ENCODE measurements at places on chromosomes 12 and 14.
A peak's percentile ranks its signal among the peaks of the same experiment; 100 is the strongest.

DNA sequence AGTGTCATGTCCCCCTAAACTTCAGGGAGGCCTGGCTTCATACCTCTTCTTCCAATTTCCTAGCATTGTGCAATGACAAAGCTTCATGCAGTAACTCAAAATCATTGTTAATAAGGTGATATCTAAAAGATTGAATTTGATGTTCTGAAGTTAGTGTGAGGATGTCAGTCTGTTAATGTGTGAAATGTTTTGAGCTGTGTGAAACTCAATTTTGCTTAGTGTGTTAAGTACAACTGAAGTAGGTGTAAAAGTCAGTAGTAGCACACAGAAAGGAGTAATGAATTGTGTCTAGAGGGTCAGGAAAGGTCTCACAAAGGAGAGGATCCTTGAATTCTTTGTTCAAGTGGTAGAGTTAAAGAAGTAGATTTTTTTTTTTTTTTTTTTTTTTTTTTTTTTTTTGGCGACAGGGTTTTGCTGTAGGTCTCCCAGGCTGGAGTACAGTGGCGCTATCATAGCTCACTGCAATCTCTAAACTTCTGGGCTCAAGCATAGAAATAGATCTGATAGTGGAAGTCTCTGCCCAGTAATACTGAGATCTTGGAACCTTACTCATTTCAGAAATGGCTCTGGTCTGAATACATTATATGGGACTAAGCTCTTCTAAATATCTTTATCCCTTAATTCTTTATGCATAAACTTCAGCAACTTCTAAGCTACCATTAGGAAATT lies 63.9 kb downstream of the FUT8 start:
- DNase-seq: no peak

DNA sequence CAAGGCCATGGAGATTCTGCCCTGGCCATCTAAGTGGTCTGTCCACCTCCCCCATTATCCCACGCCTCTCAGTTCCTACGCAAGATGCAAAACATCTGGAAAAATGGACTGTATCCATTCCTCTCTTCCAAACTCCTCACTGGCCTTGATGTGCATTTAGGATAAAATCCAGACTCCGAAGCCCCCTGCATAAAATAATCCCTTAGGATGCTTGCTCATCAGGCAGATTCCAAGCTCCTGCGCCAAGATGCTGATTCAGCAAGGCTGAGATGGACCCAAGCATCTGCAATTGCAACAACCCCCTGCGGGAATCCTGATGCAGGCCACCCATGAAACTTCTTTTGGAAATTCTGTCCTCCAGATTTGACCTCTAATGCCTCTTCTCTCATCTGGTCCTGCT lies 81.6 kb downstream of the SPRING1 start:
- DNase-seq: no peak

GRCh38 chr14:106642090-106642489 lies 1115.7 kb downstream of the TMEM121 start:
- DNase-seq: no peak

- no peak for DNase-seq
Observed at GRCh38 chr12:112938751-112939150, 477 bp downstream of the OAS3 start.

GRCh38 chr12:104764225-104765091 lies 193.6 kb downstream of the SLC41A2 start:
- no peak for DNase-seq

DNA sequence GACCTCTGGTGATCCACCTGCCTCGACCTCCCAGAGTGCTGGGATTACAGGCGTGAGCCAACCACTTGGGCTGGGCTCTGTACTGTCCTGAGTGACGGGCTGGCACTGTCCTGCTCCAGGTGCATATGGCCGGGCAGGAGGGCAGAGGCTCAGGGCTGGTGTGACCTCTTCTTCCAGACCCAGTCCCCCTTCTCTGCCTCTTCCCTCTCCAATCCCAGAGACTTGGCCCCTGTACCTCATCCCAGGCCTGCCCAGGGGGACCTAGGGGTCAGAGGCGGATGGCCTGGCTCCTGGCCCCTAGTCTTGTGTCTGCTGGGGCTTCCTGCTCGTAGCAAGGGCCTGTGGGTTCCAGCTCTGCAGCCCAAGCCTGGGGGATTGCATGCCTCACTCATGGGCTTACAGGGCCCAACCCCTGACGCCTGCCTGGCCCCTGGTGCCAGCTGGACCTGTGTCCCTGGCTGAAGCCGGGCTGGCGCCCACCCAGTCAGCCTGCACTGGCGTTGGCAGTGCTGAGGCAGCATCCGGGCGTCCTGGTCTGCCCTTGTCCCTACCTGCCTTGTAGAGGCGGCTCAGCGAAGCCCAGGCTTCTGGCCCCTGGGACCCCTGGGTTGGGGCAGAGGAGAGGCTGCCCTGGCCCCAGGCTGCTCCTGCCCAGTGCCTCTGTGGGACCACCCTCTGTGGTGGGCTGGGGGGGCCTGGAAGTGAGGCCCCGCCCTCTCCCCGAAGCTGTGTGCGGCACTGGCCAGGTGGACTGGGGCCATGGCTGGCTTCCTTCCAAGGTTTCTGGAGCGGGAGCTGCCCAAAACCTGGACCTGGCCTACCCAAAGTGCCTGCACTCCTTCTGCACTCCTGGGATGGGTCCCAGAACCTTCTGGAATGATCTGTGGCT lies 4.3 kb downstream of the TEDC1 start:
- peak; percentile 6 for DNase-seq

DNA sequence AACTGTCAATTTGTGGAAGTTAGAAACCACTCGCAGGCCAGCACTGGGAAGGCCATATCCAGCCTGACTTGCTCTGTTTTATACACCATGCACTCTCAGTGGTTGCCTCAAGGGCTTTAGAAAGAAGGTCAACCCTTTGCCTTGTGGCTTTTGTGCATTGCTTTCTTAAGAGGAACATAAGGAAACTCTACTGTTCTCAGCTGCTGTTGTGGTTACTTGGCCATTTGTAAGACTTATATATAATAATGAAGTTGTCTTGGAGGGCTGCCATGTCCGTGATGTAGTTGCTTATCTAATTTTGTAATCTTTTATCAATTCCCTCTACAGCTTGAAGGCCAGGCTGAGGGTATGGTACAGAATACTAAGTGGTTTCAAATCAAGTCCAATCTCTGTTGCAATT lies 637.8 kb downstream of the DIO2 start:
- no peak for DNase-seq

GRCh38 chr12:67338426-67338825 lies 69.3 kb downstream of the CAND1 start:
- DNase-seq: no peak

DNA sequence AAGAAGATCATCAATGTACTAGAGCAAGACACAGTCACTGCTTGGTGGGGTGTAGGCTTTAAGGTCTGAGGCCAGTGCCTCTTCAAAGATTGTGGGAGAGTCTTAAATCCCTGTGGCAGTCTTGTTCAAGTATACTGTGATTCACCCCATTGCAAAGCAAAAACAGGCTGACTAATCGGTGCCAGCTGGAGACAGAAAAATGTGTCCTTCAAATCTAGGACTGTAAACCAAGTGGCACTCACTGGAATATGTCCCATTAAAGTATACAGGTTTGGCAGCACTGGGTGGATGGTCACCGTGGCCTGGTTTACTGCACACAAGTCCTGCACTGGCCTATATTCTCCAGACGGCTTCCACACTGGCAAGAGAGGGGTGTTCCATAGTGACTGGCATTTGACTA lies 1315.3 kb downstream of the TMEM121 start:
- no peak for DNase-seq

- DNase-seq: no peak
Observed at GRCh38 chr12:75194250-75194649, 15.4 kb downstream of the KCNC2 start.

- no peak for DNase-seq
Observed at GRCh38 chr14:22118899-22119477, 445.4 kb upstream of the OR4E1 start.

DNA sequence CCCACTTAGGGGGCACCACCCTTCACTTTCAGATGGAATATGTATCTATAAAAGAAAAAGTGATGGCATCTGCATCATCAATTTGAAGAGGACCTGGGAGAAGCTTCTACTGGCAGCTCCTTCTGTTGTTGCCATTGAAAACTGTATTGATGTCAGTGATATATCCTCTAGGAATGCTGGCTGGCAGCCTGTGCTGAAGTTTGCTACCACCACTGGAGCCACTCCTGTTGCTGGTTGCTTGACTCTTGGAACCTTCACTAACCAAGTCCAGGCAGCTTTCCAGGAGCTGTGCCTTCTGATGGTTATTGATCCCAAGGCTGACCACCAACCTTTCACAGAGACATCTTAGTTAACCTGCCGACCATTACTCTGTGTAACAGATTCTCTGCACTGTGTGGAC lies 44.7 kb downstream of the RIMKLB start:
- DNase-seq: no peak

DNA sequence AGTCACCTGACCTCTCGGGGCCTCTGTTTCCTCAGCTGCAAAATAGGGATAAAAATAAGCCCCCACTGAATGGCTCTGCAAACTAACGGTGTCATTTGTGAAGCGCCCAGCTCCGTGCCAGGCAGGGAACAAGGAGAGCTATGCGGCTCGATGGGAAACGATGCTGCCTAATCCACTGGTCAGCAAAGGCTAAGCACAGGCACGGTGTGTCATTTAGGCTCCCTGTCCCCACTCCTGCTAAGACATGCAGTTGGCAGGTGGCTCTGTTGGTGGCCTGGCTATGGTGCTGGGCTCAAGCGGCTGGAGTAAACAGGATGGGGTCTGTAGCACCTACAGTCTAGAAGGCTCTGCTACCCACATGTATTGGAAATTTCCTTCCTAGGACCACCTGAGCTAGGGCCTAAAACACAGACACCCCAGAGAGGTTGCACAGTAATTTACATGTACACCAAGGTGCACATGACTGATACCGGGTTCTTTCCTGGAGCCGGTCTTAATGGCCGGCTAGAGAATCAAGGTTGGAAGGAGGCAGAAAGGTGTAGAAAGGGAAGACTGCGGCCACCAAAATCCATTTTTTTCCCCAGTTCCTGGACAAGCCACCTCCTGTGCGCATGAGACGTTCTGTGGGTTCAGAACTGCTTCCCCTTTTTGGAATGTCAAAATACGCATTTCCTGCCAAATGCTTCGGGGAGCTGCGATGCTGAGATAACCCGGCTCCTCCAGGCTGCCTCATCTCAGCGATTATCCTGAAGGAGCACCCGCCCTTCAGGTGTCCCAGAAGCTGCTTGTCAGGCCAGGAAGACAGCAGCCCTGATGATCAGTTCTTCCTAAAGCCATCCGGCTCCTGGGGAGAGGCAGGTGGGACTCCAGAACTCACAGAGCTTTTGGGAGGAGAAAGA lies 1.0 kb downstream of the CACNA2D4 start:
- DNase-seq: no peak

- no peak for DNase-seq
Observed at GRCh38 chr14:90426663-90427062, 29.8 kb downstream of the CALM1 start.

DNA sequence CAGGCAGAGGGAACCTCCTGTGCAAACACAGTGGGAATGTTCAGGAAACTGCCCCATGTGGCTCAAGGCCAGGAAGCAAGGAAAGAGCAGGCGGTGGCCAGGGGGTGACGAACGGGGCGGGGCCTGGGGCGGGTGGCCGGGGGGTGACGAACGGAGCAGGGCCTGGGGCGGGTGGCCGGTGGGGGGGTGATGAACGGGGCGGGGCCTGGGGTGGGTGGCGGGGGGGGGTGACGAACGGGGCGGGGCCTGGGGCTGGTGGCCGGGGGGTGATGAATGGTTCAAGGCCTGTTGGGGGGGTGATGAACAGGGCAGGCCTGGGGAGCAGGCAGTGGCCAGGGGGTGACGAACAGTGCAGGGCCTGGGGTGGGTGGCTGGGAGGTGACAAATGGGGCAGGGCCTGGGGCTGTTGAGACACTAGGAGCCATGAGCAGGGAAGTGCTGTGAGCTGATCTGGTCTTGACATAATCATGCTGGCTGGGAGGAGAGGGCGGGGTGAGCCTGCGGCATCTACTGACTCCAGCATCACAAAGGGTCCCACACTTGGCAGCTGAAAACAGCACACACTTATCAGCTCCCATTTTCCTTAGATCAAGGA lies 62.7 kb upstream of the FBRSL1 start:
- DNase-seq: no peak

- DNase-seq: no peak
Observed at GRCh38 chr12:110109037-110109836, 14.9 kb upstream of the IFT81 start.

GRCh38 chr12:12239127-12239526 lies 27.7 kb downstream of the LRP6 start:
- no peak for DNase-seq

DNA sequence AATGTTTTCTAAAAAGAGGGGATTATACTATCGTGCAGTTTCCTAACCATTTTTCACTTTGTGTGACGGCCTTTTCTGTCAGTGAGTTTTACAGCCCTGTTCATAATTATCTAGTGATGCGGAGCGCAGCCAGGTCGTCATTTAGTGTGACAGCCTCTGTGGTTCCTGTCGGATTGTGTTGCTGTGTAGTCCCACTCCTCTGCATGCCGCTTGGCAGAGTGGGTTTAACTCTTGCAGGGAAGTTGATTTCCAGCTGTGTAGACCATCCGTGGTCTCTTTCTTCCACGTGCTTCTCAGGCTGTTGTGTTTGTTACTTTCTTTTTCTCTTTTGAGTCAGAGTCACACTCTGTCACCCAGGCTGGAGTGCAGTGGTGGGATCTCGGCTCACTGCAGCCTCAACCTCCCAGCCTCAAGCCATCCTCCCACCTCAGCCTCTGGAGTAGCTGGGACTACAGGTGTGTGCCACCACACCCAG lies 8.6 kb downstream of the RAN start:
- DNase-seq: no peak

DNA sequence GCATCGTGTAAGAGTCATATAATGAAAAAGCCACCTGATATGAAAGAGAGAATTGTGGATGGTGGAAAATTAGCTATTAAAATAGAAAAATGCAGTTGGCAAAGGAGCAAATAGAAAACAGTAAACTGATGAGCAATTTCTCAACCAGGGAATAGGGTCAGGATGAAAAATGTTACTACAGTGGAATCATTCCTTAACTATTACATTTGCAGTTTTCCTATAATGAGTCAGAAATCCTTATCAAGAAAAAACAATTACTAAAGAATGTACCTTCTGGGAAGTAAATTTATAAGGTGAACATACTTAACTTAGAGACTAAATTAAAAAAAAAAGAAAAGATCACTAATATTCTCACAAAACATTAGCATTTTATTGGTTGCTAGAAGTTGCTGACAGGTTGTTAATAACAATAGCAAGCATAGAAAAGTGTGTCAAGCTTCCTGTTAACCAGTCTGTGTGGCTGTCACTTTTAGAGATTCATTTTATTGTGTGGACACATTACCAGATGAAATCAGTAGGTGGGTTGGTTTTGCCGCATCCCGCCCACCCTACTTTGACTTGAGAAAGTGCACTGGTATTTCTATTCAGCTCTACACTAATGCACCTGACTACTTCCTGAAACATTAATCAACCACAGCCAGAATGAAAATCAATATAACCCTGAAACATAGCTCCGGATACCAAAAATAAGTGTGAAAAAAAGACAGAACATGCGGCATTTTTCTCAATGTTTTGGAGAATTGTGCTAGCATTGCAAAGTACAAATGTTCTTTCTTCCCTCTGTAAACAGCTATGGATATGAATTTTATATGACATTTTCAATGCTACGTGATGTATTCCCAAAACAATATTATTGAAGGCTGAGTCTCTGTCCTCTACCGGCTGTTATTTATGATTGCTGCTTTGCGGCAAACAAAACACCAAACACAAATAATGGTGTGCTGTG lies 576.7 kb downstream of the SLC16A7 start:
- DNase-seq: no peak

- no peak for DNase-seq
Observed at GRCh38 chr14:74630881-74631690, 19.0 kb upstream of the LTBP2 start.

Measured in mesothelial cell of epicardium (in vitro differentiated cells).